CD8-positive, alpha-beta memory T cell (primary cell): ENCODE measurements at places on chromosomes 7 and 10.

DNA sequence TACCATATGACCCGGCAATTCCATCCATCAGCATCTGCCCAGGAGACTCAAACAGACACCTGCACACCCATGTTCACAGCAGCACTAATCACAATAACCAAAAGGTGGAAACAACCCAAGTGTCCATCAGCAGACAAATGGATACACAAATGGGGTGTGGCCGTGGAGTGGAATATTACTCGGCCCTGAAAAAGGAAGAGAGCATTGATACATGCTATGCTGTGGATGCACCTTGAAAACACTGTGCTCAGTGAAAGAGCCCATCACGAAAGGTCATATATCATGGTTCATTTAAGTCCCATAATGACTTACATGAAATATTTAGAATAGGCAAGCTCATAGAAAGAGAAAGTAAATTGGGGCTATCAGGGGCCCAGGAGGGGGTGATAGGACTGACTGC, 57.5 kb upstream of the DNAAF5 start:
- no peak for DNase-seq

GRCh38 chr7:90768301-90768700, 172.2 kb downstream of the CDK14 start:
- no peak for DNase-seq

GRCh38 chr10:44126291-44126717, 258.6 kb downstream of the CXCL12 start:
- no peak for DNase-seq

GRCh38 chr10:110774069-110775019, 97.4 kb upstream of the PDCD4 start:
- DNase-seq, result no peak

DNA sequence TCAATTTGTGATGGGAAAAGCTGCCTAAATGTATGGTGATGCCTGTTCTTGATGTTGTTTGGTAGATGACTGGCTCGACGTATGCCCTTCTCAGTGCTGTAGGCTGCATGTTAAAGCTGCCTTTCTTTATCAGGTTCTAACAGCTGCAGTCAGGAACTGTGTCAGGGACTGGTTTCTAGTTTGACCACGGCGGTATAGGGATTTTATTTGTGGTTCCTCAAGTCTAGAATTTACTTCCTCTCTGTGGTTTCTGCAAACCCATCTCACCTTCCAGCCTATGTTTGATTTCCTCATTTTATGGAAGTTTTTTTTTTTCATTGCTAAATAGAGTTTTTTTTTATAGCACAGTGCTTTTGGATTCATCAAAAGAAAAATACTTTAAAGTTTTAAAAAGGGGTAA, 26.5 kb downstream of the LMTK2 start:
- no peak for DNase-seq

GRCh38 chr7:485188-486081, 34.2 kb downstream of the PDGFA start:
- DNase-seq, result no peak

GRCh38 chr7:132486274-132486610, 90.0 kb downstream of the PLXNA4 start:
- no peak for DNase-seq

DNA sequence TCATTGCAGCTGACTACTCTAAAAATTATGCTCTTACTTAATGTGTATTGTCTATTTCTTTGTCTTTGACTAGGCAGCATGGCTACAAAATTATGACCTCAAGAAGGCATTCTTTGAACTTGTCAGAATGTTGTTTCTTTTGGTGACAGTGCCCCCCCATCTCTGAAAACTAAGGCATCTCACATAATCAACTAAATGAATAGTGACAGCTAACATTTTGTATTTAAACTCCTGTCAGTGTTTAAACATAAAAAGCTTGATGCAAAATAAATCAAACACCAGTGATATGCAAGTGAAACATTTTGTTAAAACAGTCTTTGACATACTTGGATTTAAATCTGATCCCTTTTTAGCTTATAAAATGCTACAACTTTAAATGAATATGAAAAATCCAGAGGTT, 233.5 kb downstream of the FOXP2 start:
- no peak for DNase-seq

GRCh38 chr7:44757739-44758138, 9.1 kb downstream of the ZMIZ2 start:
- no peak for DNase-seq

- DNase-seq, result no peak
Measured at GRCh38 chr7:39924122-39924521, 25.9 kb upstream of the CDK13 start.

DNA sequence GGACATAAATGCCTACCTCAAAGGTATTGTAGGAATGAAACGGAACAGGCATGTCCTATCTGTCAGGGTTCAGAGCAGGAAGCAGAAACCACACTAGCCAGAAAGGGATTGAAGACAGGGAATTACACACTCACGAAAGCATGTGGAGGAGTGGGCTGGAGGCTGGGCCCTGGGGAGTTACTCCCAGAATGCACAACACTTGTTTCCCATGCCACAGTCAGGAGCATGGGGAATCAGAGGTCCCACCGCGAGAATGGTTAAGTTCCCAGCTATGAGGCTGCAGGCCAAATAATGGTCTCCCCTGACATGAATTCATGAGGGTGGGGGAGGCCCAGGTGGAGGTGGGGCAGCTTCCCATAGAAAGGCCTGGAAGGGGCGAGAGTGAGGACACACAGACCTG, 212.7 kb downstream of the HERPUD2 start:
- no peak for DNase-seq

- DNase-seq, result no peak
Measured at GRCh38 chr7:46524350-46524749, 603.3 kb upstream of the IGFBP3 start.

DNA sequence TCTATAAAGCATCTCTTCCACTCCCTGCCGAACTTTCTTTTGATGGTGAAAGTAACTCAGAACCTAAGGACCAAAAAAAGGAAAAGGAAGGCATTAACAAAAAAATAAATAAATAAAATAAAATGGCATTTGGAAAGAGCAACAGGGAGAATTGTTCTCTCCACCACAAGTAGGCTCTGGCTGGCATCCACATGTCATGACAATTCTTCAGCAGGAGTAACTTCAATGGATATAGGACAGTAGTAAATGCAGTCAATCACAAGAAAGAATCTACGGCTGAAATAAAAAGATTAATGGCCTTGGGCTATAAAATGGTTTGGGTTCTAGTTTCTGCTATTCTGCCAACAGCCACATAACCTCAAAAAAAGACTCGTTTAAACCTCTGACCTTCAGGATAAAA, 23.9 kb downstream of the NCAPG2 start:
- no peak for DNase-seq

DNA sequence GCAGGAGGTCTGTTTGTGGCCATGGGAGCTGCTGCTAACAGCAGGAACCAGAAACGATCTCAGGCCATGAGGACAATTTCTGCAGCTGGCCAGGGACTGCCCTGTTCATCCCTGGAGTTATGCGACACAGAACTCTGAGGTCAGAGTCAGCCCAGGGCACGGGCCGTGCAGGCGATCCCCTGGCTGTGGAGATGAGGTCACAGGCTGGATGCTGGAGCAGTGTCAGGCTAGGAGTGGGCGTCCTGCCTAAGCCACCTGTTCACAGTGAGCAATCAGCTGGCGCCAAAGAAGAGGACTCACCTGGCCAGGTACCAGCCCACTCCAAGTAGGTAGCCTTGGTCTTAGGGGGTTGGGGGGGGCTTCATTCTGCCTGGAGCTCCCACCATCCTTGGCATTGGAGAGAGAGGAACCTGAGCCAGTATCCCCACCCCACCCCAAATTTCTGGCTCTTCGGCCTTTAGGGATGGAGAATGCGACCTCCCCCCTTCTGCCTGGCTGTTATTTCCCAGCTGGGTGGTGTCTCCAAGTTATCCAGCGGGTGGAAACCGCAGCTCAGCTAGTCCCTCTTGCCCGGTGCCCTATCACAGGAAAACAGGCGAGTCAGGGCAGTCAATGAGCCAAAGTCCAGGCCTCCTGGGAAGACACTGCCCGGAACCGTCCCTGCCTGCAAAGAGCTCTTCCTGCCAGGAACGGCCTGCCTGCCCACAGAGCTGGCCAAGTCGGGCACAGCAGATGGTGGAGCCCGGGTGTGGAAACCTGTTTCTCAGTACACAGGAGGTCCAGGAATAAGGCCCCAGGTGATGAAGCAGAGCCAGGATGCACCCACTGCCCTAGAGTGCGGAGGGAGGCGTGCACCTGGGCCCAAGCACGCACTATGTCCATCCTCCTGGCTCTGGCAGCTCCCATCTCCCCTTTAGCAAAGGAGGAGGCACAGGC, 1.8 kb upstream of the TTYH3 start:
- DNase-seq, result no peak

DNA sequence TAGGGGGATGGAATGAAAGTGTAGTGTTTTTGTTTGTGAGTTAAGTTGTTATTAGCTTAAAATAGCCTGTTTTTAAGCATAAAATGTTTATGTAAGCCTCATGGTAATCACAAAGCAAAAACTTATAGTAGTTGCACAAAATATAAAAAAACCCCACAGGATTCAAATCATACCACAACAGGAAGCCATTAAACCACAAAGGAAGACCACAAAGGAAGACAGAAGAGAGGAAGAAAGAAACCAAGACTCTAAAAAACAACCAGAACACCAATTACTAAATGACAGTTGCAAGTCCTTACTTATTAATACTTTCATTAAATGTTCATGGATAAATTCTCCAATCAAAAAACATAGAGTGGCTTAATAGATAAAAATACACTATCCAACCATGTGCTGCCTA, 63.6 kb downstream of the ANKRD7 start:
- peak; percentile 2 for DNase-seq

GRCh38 chr7:153381275-153382040, 621.9 kb downstream of the ACTR3B start:
- DNase-seq, result no peak

DNA sequence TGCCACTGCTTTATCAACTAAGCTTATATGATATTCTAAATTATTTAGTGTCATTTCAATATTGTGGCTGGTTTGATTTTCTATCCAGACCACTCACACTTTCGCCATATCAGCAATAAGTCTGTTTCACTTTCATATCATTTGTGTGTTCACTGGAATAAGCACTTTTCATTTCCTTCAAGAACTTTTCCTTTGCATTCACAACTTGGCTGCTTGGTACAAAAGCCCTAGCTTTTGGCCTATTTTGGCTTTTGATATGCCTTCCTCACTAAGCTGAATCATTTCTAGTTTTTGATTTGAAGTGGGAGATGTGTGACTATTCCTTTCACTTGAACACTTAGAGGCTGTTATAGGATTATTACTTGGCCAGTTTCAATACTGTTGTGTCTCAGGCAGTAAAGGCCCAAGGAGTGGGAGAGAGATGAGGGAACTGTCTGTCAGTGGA, 120.9 kb upstream of the NAMPT start:
- no peak for DNase-seq

- DNase-seq, result no peak
Measured at GRCh38 chr7:74258639-74259038, 4.4 kb upstream of the RFC2 start.

GRCh38 chr7:137343281-137343841, at the start of gene PTN:
PTN (minus strand) TSS chr7:137343733; CDS start chr7:137254973, 88,760 bp downstream.
- DNase-seq, result no peak

DNA sequence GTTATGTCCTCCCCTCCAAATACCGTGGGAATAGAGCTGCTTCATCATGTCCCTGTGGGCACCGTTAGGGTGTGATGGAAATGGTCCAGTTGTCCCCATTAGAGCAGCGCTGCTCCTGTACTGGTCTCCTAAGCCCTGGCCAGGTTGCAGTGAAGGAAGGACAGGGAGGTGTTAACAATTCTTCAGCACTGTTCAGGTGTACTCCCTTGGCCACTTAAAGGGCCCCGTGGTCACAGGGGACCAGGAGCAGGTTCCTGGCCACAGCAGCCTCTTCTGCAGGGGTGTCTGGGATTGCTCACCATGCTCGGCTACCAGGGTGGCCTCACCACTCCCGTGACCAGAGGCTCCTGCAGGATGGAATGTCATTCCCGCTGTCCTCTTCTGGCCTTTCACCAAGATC, 65.8 kb downstream of the MINDY4 start:
- DNase-seq, result no peak

GRCh38 chr10:6621536-6621935, 41.5 kb upstream of the PRKCQ start:
- DNase-seq, result no peak

- DNase-seq, result no peak
Measured at GRCh38 chr10:44397476-44398225, 12.8 kb upstream of the CXCL12 start.

GRCh38 chr7:132519936-132520335, 56.3 kb downstream of the PLXNA4 start:
- DNase-seq, result no peak

DNA sequence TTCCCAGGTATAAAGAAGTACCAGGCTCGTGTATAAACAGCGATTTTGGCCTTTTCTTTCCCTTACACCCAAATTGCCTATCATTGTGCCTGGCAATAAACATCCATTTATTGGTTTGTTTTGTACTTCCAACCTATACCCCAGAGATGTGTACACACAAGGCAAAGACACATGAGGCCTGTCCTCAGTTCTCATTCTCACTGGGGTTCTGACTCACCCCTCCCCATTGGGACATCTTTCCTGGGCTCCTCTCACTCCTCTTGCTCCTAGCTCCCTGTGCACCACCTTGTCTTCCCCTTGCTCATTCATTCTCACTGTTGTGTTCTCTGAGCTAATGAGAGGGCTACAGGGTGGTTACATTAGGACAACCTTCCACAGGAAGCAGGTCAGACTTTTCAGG, 240.7 kb downstream of the ANK3 start:
- no peak for DNase-seq

GRCh38 chr10:25117757-25118156, 57.0 kb upstream of the GPR158 start:
- DNase-seq, result no peak

DNA sequence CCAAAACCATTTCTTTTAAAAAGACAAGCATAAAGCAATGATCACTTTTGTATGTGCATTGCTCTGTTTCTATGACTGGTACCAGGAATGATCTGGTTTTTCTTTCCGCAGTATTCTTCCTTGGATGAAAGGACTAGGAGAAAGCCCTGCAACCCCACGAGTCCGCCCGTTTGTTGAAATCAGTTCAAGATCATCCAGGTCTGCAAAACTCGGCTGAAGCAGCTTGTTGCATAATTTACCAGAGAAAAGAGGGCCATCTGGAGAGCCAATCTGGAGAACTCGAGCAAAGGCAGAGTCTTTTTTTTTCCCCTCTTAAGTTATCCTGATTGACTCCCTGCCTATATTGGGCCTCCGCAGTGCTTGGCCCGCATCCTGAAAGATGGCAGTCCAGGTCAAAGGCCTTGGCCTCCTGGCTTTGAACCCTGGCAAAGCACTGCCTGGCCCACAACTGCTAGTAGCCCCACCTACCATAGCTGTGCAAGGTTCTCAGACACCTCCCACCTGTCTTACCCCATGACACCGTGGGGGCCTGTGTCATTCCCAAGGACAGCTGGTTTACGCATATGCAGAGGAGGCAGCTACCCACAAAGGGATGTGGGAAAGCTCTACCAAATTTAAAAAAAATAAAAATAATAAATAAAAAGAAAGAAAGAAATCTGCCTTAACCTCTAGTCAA, 572.2 kb downstream of the INHBA start:
- no peak for DNase-seq

- DNase-seq, result no peak
Measured at GRCh38 chr7:132562690-132563089, 13.6 kb downstream of the PLXNA4 start.

DNA sequence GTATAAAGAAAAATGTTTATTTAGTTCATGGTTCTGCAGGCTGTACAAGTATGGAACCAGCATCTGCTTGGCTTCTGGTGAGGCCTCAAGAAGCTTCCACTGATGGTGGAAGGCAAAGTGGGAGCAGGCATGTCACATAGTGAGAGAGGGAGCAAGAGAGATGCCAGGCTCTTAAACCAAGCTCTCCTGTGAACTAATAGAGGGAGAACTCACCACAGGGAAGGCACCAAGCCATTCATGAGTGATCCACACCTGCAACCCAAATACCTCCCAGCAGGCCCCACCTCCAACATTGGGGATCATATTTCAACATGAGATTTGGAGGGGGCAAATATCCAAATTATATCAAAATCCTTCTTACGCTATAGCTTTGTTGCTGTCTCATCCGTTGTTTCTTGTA, 113.1 kb downstream of the CPED1 start:
- no peak for DNase-seq
